ENCODE measurements at places on chromosomes 4 and X. TPM values are rescaled to one million over a fixed set of nuclear protein-coding genes. Genes with fewer than 3 reads are reported as not detected.

DNA sequence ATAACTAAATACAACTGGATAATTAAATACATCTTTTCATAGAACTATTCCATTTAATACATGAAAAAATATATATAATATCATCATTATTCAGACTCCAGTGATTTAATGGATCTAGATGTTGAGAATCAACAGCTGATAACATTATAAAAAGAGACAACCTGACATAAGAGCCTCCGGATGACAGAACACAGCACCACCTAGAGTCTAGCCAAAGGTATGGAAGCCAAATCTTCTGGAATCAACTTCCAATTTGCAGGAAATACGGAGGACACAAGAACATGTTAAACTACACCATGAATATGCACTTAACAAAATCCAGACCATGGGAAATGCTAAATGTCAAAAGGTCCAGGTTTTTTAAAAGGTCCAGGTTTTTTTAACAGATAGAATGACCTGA is 55.0 kb downstream of the LRBA start:
- no peak for DNase-seq

DNA sequence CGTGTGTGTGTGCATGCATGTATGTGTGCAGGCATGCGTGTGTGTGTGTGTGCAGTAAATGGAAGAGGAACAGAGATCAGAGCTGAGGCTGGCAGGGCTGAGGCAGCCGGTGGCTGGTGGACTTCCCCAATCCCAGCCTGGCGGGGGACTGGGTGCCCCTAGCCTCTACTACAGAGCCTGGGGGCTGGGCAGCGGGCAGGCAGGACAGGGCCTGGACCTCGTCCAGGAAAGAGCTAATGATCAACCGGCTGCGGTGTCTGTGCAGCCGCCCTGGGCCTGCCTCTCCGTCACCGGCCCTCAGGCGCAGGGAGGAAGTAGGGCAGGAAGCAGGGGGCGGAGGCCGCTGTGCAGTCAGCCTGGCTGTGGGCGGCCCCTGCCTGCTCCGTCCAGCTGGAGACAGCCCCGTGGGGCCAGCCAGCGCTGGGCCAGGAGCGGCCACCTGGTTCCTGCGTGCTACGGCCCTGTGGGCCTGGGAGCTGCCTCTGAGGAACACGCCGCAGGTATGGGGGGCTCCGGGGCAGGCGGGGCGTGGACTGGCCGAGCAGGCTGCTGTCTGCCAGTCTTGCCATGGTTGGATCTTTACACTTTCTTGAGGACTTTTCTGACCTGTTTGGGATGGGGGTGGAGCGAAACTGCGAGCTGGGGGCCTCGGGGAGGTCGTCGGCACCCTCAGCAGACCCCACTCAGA is at the start of gene SH3TC1:
Gene SH3TC1 (plus strand): TSS at position 385 of the 688 bp plus-strand sequence. CDS start 5,905 bp downstream, outside the sequence.
- DNase-seq, result peak; percentile 69

FTSJ1 gene
- total RNA-seq, result 41.9 TPM

EMCN gene
- total RNA-seq, result 11.5 TPM

DNA sequence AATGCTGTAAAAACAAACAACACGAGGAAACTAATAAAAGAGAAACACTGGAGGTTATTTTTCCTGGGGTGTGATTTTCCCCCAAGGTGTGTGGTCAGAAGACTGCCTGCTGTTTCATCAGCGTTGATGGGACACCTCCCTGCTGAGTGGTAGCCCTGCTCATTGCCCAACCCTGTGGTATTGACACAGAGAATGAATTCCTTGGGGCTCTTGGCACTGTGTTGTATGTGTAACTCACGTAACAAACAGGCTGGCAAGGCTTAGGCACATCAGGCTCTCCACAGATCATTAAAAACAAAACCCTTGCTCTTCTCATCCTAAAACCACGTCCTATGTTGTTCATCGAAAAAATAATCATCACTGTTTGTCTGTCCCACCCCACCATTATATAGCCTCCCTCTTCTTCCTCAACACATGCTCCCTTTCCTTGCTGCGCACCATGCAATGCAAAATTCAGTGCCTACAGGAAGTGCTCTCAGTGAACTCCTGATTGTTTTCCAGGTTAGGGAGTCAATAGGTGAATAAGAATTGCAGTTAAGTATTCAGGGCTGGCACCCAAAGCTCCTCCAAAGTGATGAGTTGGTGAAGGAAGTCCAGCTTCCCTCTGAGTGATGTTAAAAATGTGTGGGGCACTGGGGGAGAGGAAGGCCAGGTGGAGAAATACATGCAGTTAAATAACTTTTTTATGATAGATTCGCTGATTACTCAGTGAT is 11.4 kb upstream of the PUDP start:
- no peak for DNase-seq

F11 gene
- 0.22 TPM for total RNA-seq

CXCL9 gene
- total RNA-seq, result not detected

PARM1 gene
- 13.1 TPM for total RNA-seq

TBC1D19 gene
- 6.5 TPM for total RNA-seq

GRCh38 chr4:140302151-140302859 is 71.1 kb upstream of the SCOC start:
- DNase-seq, result no peak

C4orf51 gene
- total RNA-seq, result not detected

GRCh38 chr4:169530048-169530447 is 82.3 kb downstream of the NEK1 start:
- DNase-seq, result no peak

GRCh38 chr4:153555730-153556434 is 89.7 kb downstream of the TMEM131L start:
- DNase-seq, result peak; percentile 45

GRCh38 chr4:137376312-137376711 is 156.0 kb downstream of the PCDH18 start:
- DNase-seq, result no peak

CD38 gene
- 3.0 TPM for total RNA-seq

LPAR4 gene
- 0.22 TPM for total RNA-seq

DNA sequence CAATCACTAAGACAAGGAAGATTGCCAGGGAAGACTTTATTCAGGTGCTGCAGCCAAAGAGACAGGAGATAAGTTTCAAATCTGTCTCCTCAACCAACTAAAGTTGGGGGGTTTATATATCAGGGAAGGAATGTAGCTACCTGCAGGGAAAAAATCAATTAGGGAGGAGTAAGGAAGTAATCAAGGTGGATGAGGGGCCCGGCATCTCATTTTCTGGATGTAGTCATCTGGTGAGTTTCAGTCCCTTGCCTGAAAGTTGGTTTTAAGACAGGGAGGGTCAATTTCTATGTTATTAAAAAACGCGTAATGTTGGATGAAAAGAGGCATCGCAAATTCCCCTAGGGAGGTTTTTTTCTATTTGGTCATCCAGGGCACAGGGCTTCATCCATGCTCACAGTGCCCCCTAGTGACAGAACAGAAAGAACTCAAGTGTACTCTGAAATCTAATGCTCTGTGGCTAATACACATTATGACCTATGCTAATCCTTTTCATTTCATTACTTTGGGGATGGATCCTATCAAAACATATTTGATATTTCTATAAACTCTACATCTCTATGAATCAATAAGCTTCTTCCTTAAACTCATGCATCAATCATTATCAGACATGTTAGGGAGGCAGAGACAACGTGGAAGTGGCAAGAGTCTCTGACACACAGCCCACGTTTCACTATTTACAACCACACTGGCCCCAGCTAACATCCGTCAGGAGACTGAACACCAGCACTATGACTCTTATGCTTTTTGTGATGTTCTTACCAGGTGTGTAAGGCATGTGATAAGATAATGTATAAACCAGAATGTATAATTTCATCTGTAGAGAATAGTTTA is 1577.0 kb upstream of the TENM3 start:
- no peak for DNase-seq

GRCh38 chrX:10571260-10571659 is 49.1 kb downstream of the MID1 start:
- no peak for DNase-seq

GRCh38 chrX:37652589-37653231 is 32.9 kb upstream of the XK start:
- no peak for DNase-seq

DNA sequence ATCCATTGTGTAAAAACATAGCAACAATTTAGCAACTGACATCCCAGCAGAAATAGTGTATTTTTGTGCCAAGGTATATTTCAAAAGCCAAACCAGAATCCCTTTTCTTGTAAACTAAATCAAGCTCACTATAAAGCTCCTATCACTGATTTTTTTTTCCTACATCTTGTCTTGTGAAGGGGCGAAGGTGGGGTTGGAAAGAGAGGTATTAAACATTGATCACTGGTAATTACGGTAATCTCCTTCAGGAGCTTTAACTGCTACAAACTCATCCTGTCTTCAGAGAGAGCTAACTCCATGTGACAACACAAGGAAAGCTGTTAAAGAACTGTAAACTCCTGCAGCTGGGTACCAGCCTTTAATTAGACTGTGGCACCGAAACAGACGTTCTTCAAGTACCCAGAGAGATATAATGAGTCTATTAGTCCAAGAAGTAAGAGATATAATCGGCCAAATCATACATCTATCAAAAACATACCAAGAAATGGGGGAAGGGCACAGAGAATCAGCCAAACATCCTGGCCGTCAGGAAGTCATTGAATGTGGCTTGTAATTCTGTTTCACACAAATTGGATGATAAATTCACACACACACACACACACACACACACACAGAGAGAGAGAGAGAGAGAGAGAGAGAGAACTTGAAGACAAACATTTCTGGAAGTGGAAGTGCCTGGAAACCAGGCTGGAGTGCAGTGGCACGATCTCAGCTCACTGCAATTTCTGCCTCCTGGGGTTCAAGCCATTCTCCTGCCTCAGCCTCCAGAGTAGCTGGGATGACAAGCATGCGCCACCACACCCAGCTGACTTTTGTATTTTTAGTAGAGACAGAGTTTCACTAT is 111.9 kb upstream of the PPARGC1A start:
- DNase-seq, result no peak

DNA sequence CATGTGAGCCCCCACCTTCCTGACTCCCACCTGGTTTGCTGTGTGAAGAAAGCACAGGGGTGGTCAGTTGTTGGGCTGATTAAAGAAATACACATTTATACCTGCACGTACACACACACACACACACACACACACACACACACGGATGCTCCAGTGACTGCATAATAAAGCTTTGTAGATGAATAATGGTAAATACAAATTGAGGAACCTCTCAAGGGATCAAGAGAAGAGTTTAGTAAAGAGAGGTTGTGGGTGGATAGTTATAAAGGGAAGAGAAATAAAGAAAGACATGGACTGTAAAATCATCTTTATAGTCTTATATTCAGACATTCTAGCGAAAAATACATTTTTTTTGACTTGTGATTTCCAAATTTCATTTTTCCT is 144.1 kb downstream of the MGST2 start:
- DNase-seq, result no peak

GRCh38 chr4:9942921-9943600 is 78.2 kb downstream of the SLC2A9 start:
- DNase-seq, result no peak

- no peak for DNase-seq
Measured at GRCh38 chr4:16224264-16225166, 1.8 kb downstream of the TAPT1 start.

MAGEA2B gene
- not detected for total RNA-seq

GRCh38 chr4:24453951-24454350 is 130.4 kb downstream of the DHX15 start:
- no peak for DNase-seq

GRCh38 chr4:31086756-31087330 is 366.7 kb downstream of the PCDH7 start:
- DNase-seq, result no peak

GRCh38 chr4:110361921-110362320 is 114.0 kb upstream of the ENPEP start:
- DNase-seq, result no peak

- DNase-seq, result no peak
Measured at GRCh38 chr4:19239565-19239964, 1012.1 kb upstream of the SLIT2 start.

GRCh38 chr4:181933471-181933870 is 309.7 kb upstream of the TENM3 start:
- DNase-seq, result no peak

DNA sequence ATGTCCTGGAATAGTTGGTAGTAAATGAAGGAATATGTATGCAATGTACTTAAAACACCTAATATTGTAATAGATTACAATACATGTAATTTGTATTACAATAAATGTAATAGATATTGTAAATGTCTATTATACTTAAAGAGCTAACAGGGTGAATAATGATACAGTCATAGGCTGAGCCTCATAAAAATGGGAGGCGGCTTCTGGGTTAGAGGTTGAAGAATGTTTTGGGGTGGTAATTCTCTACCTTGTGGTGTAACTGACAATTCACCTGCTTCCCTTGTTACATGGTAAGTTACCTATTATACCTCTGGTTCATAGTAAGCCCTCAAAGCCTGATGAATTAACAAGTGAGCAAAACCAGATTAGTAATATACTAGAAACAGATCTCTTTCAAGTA is 26.0 kb downstream of the ATP8A1 start:
- no peak for DNase-seq

DNA sequence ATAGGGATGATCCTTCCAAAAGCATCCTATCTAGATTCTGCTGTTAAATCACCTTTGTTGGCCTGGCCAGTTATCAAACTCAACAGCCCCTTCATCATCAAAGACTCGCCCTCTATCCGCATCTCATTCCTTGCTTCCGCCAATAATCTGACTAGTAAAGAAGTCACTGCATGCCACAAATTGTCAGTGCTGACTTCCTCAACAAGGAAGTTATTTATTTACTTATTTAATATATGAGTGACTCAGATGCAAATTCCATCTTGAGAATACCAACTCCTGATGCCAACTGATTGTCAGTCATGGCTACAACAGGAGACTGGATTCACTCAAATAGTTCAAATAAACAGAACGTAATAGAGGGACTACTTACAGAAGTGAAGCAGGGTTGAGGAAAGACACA is 283.8 kb downstream of the TRIML1 start:
- no peak for DNase-seq

SMR3B gene
- not detected for total RNA-seq

- DNase-seq, result no peak
Measured at GRCh38 chrX:48784726-48785125, 1.7 kb upstream of the GATA1 start.

- no peak for DNase-seq
Measured at GRCh38 chrX:64265265-64265664, 34.9 kb upstream of the ASB12 start.

DNA sequence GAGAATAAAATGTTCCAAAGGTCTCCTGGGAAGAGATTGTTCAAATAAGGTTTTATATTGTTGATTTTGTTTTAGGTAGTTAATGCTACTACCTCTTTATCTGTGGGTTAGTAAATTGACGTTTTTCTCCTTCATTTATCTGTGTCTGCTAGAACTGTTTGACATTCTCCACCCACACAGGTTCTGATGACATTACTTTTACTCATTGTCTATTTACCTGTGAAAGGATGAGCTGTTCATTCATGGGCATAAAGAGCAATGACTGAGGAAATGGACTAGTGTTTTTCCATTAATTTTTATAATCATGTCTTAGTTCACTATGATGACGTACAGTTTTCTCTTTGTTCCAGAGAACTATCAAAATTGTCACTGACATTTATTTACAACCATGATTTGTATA is 75.6 kb downstream of the CPE start:
- DNase-seq, result no peak

TMPRSS11F gene
- not detected for total RNA-seq

- no peak for DNase-seq
Measured at GRCh38 chr4:139279760-139280620, at the start of gene MGARP. TSS of gene MGARP (minus strand) at chr4:139280225. CDS start at chr4:139280158, 67 bp downstream.

- DNase-seq, result no peak
Measured at GRCh38 chrX:5656544-5656943, 572.1 kb downstream of the NLGN4X start.

GRCh38 chr4:79014230-79014629 is 75.0 kb upstream of the PAQR3 start:
- no peak for DNase-seq

- no peak for DNase-seq
Measured at GRCh38 chr4:78880874-78881492, 58.3 kb downstream of the PAQR3 start.

GRCh38 chrX:77603635-77604336 is 156.6 kb downstream of the FGF16 start:
- no peak for DNase-seq
